ENCODE measurements at places on chromosomes 5 and 9. TPM values are rescaled to one million over a fixed set of nuclear protein-coding genes. Genes with fewer than 3 reads are reported as not detected.

DNA sequence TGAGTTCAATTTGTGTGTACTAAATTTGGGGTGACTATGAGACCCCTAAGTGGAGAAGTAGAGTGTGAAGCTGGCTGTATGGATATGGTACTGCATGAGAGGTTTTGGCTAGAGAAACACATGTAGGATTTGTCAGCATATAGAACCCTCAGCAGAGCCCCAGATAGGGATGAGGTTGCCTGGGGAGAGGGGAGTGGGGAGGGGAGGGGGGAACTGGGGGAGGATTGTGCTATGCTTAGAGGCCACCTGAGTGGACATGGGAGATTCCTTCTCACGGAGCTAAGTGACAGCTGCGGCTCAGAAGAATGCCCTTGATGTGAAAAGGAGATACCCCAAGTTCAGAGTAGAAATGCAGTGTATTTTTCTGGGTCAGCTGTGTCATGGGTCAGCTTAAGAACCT is 11.2 kb downstream of the SLC22A5 start:
- DNase-seq = no peak

DNA sequence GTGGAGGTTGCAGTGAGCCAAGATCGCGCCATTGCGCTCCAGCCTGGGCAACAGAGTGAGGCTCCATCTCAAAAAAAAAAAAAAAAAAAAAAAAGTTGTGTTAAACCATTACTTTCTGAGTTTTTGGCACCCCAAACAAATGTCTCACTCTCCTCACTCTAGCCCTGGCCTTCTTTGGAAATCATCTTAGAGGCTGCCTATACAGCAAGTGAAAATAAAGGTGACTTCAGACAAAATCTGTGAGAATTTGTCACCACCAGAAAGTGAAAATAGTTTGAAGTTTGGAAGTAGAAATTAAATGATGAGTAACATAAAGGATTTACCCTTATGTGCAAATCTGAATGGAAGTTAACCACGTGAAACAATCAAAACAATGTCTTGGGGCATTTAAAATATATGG is 7.2 kb upstream of the ZNF131 start:
- no peak for DNase-seq

DNA sequence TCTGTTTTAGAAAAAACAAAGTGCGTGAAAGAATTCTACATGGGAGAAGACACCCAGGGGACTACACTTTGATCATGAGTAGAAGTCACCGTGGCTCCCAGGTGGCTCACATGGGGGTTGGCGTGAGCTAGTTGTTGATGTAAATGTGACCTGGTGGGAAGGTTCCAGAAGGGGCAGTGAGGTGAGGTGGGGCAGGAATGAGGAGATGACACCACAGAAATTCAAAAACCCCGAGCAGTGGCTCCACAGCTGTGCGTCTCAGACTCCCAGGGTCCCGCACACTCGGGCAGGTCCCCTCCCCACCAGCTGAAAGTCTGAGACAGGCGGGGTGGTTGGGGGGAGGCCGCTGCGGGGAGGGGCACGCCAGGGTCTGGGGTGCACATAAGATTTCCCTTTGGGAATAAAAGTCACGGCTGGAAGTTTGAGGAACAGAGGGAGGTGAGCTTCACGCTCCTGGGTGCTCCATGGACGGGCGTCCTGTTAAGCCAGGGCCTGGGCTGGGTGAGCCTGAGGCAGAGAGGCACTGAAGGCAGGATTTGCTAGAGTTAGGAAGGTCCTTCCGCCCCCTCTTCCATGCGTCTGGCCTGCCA is 29.9 kb downstream of the GLT6D1 start:
- DNase-seq = no peak

DNA sequence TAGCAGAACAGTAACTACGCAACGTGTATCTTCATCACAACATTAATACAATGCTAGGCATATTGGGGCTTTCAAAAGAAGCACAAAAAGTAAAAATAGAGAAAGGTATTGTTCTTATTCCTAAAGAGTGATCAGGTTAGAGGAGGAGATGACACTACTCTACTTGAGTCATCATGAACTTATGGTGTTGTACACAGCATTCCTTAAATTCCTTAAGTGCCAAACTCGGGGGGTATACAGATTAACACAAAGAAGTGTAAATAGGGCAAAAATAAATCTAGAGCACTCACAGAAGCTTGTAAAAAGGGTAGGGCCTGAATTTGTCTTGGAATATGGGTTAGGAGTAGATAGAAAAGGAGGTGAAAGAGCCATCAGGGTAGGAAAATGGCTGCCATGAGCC is 308.0 kb upstream of the DAP start:
- no peak for DNase-seq

DNA sequence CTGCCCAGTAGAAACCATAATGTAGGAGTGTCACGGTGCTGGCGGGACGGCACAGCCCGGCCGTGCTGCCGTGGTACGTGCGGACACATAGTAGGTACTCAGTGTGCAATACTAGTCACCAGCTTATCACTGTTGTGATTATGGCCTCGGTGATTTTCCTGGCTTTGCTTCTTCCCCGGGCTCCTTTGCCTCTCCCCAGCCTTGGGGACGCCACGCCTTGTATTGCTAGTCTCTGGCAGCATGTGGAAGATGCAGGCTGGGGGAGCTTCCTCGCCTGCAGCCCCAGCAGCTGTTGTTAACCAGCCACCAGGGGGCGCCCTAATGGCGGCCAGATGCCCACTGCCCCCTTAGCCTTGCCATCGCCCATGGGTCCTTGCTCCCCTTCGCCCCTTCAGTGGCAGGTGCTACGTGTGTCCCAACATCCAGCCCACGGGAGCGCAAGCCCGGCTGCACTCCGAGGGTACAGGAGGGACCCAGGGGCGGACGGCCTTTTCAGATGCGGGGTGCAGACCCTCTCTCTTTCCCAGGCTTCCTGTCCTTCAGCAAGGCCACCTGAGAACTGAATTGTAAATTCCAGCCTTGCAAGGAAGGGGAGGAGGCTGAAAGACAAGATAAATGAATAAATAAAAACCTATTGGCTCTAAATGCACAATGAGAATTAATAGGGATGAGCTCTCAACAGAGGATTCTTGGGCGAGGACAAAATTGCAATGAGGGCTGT is 8.0 kb downstream of the NTNG2 start:
- DNase-seq = peak; percentile 33

DNA sequence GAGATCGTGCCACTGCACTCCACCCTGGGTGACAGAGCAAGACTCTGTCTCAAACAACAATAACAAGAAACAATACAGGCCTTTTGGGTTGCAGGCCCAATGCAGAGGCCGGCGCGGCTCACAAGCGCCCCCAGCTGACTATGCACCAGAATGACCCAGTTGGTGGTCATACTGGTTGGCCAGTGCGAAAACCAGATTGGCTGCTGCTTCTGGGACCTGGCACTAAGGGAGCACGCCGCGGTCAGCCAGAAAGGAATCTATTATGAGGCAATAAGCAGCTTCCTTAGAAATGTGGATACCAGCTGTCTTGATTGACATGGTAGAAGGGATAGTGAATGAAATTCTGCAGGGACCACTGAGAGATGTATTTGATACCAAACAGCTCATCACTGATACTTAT is 35.0 kb downstream of the RANBP17 start:
- no peak for DNase-seq

IFNE gene
- not detected for polyA plus RNA-seq

DNA sequence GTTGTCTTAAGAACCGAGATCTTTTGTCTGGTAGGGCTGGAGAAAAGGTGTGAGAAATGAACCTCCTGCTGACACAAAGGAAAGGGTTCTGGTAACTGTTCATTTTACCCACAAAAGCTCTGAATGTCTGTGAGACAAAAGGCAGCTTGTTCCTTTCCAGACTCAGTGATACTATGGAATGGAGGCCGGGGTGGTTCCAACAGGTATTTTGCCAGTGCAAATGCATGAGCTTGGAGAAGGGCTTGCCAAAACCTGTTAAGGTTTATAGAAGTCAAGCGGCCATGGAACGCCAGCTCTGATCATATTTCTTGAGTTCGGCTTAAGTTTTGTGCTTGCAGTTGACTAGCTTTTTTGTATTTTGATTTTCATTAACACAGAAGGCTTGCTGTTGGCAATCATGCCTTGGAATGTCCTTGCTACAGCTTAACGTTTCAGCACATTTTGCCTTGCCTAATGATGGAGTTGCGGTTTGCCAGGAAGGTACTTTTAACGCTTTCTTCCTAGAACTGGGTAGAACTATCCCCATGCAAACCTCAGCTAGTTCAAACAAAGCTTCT is 328.6 kb downstream of the PIK3R1 start:
- DNase-seq = no peak

DNA sequence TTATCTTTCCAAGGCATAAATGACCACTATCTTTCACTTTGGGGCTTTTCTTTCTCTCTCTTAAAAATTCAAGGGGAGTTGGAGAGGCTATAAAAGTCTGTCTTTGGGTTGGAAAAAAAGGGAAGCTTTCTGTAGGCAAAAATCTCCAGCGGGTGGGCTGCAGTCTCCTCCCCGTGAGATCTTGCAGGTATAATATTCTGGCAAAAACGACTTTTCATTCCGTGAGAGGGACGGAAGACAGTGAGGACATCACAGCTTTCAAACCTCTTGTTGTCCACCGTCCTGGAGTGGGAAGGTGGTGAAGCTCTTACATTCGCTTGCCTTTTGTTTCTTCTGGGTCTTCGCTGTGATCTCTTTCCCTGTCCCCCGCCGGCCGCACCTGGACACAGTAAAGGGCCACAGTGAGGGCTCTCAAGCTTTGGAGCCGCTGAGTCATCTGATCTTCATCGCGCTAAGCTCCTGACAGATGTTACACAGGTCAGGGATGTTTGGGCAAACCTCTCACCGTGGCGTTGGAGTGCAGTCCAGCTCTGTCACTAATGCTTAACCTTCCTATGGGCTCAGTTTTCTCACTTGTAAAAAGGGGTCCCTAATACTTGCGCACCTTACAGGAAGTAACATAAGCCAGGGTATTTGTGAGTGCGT is 61.9 kb upstream of the MEGF10 start:
- DNase-seq = no peak

FBLL1 gene
- 0.69 TPM for polyA plus RNA-seq

DNA sequence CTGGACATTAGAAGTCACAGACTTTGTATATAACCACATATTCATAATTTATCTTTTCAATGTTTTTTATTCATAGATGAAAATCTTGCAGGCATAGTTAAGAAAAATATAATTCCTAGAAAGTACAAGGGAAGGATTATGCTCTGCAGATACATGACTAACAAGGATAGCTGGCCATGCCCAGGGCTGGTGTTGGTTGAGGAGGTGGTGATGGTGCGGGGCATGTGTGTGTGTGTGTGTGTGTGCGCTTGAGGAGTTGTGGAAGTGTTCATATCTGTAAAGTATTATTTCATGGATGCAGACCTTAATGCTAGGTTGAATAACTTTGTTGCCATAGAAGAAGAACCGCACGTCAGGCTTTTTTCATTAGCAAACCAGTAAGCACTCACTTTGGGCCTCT is 1.3 kb downstream of the S1PR3 start:
- DNase-seq = no peak

DNA sequence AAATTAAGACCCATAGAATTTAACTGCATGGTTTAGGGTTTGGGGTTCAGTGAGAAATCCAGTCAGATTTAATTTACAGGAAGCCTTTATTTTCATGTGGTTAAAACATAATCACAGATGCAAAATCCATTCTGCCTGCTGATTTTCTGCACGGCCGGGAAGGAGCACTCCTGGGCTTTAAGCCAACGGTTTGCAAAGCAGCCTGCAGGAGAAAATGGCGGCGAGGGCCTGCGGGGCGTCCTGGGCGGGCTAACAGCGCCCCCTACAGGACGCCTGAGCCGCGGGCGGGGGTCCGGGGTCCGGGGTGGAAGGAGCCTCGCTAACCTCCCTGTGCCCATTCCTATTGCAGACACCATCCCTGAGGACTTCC is 47.6 kb downstream of the THBS4 start:
- peak; percentile 95 for DNase-seq

DNA sequence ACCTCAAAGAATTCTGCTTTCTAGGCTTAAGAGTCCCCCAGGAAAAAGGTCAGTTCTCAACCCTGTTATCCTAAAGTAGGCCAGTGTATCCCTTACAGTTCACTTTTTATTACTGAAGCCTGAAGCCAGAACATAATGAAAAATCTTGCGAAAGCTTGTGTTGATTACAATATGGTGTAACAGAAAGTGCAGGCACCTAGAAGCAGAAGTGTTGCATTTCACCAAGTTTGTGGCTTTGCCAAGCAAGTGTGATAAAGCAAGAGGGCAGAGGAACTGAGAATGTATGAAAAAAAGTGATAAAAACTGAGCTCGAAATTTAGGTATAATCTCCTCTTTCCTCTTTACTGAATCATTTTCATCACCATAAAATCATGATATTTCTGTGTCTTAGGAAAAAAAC is 26.2 kb downstream of the AGTPBP1 start:
- peak; percentile 20 for DNase-seq

IL17B gene
- 238 TPM for polyA plus RNA-seq

GRCh38 chr9:129775448-129775798 is 22.6 kb upstream of the PTGES start:
- no peak for DNase-seq

DNA sequence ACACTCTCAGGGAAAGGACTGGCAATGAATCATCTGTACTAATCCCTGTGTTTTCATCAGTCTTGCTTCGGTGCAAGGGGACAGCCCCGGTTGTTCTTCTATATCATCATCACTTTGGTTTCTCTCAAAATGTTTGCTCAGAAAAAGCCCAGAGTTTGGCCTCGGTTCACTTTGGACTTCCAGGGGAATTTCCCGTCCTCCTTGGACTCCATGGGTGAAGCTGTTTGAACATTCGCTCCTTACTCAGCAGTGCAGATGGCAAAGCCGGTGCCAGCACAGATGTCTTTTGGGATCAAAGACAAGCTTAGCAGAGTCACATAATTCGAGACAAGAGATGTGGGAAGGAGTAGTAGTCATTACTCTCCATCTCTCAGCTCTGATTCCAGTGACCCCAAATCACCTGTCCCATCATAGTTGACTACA is 69.8 kb upstream of the TNFSF8 start:
- no peak for DNase-seq

GRCh38 chr9:36828611-36829013 is 205.5 kb downstream of the PAX5 start:
- DNase-seq = no peak

DNA sequence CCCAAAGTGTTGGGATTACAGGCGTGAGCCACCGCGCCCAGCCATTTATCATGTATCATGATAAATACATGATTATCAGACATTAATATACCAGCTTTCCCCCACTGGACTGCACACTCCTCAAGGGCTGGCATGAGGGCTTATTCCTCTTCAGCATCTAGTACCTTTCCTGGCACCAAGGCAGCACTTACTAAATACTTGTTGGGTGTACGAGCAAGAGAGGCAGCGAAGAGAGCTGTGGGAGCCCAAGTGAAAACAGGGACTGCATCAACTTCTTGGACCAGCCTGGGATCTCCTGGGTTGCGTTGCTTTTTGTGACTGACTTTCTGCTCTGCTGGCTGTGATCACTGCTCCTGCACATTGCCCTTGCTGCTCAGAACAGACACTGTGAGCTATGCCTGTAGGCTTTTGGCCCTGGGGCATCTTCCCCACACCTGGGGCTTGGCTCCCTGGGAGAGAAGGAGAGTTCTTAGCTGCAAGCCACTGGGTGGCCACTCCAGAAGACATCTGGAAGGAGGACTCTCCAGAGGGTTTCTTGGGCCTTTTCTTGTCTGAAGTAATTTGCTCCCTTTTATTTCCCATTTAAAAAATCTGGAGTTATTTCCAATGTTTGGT is 224.3 kb downstream of the NR3C1 start:
- no peak for DNase-seq

Measured in muscle of leg (tissue), 16 donors.